Activated CD8-positive, alpha-beta memory T cell treated with anti-CD3 and anti-CD28 coated beads for 4 hours (primary cell): ENCODE measurements at places on chromosomes 16 and 17.
A peak's percentile ranks its signal among the peaks of the same experiment; 100 is the strongest.

DNA sequence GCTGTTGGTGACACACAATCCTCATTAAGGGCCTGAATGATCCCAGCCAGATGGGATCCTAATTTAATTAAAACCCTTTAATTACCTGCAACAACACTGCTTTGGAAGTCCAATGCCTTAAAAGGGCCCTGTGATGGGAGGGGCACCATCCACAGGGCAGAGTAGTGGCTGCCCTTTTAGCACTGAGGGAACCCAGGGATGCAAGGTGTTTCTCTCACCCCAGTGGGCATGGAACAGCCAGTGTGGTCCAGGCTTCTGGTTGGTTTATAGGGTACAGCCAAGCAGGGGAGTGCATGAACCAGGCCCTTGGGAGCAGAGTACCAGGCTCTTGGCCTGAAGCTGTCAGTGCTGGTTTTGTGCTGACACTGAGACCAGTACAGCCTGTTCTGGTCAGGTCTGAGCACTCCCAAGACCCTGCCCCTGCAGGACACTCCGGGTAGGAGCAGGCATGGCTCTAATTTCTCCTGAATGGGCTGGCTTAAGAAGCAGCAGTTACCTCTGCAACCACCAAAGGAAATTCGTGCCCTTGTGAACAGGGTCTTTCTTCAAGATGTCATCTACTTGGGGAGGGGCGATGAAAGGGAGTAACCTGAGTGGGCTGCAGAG, 9.9 kb downstream of the NXPH3 start:
- DNase-seq: no peak

DNA sequence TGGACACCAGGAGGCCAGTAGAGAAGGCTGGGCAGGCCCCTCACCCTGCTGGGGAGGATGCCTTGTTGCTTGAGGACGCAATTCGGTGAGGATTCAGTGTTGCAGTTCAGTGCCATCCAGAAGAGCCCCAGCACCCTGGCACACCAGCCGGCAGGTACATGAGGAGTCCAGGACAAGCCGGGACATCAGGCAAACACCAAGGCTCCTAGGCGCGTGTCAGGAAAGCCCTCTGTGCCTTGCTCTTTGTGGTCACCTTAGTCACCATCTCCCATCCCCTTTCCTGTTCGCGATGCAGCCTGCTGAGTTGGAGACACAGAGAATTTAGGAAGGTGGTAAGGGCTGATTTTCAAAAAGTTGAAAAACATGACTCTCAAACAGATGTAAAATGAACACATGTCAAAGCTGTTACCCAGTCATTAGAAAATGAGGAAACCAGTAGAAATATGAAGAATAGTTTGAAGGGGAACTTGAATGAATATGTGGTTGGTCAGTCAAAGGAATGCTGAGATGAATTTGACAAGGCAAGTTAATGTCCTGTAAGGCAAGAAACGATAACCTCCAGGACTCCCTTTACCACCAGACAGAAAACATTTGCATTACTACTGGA, 2.3 kb upstream of the NCBP3 start:
- DNase-seq: no peak

DNA sequence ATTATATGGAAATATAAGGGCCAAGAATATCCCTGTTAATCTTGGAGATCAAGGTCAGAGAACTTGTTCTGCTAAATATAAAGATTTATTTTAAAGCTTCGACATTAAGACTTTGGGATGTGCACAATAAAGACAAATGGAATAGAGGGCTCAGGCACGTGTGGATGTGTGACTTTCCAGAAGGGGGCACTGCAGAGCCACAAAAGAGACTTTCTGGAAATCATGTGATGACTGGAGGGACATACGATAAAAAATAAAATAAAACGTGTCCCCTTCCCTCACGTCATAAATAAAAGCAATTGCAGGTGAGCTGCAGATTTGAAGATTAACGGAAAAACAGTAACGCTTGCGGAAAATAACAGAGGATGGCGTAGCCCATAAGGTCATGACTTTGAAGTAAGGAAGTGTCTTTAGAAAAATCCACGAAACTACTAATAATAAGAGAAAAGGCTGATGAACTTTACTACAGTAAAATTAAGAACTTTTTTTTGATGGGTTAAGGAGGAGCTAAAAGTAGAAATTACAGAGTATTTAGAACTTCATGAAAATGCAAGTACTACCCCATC, 9.4 kb upstream of the ENGASE start:
- DNase-seq: peak; percentile 18

DNA sequence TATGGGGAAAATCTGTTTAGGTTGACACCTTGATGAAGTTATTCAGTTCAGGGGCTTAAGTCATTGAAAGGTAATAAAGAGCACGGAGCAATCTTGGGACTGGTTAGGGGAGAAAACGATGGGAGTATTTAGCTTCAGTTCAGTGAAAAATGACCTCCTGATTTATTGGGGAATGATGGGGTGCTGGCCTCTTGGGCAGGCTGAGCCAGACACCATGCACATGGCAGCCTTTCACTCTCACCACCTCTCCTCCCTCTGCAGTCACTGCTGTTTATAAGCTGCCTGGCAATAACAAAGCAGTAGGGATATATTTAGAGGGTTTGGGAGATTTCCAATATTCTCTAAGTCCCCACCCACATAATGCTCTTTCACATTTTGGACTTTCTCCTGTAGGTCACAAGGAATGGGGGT, 140.5 kb upstream of the HS3ST2 start:
- no peak for DNase-seq

DNA sequence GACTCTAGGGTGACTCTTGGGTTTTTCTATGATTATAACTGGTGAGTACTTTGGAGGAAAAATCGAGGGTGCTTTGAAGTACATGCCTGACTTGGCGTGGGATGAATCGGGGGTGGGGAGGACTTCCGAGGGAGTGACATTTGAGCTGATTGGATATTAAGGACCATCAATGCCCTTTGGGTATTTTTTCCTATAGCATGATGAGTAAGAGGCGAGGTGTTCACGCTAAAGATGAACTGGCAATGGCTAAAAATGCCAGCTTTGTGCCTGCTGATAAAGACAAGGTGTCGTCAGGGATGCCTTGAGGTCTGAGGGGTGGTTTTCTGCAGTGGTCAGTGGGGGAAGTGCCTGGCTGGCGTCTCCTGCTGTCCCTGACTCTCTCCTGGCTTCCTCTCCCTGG, 25.3 kb downstream of the USP43 start:
- no peak for DNase-seq

DNA sequence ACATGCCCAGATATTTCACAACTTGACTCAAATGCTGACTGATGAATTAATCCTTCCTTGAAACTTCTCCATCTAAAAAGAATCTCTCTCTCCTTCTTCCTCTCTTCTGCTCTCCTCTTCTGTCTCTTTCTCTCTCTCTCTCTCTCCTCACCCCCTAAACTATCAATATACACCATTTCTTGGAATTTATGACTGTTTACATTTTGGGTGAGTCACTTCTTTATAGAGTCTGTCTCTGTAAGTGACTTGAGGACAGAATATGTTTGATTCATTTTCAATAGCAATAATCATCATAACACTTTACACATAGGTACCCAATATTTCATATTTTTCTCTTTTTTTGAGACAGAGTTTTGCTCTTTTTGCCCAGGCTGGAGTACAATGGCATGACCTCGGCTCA, 15.3 kb downstream of the OR3A1 start:
- DNase-seq: no peak

GRCh38 chr17:57662041-57662440, 83.1 kb downstream of the CCDC182 start:
- no peak for DNase-seq

- no peak for DNase-seq
These were observed 21.8 kb downstream of the ACSM1 start for GRCh38 chr16:20675488-20676267.

DNA sequence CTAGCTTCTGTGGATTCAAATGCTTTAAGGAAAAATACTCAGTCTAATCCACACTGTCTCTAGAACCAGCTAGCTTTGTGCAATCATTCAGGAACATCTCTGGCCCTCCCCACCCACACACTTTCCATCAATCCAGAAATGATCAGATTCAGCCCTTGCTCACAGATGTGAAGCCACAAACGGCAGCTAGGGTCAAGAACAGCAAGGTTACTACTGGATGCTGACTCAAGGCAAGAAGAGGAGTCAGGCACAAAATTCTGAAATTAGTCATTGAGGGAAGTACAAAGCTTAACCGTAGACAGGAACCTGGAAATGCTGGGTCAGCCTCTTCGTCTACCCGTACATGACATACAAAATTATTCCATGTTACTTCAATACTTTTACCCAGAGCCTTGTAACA, 174.6 kb downstream of the CDH13 start:
- no peak for DNase-seq

DNA sequence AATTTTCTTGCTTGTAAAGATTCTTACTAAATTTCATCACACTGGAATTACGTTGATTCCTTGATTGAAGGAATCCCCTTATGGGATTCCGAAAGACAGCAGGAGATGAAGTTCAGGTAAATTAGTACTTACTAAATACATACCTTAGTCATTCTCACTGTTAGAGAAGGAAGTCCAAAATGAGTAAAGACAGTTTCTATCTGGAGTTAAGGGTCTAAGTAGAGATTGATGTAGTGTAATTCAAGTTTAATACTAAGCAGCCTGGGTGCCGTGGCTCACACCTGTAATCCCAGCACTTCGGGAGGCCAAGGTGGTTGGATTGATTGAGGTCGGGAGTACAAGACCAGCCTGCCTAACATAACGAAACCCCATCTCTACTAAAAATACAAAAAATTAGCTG, 9.6 kb downstream of the DDX42 start:
- DNase-seq: no peak

- peak; percentile 78 for DNase-seq
These were observed at the start of gene STUB1 for GRCh38 chr16:679814-680624. STUB1 (plus strand) TSS chr16:680410; CDS start chr16:680526, 116 bp downstream.

DNA sequence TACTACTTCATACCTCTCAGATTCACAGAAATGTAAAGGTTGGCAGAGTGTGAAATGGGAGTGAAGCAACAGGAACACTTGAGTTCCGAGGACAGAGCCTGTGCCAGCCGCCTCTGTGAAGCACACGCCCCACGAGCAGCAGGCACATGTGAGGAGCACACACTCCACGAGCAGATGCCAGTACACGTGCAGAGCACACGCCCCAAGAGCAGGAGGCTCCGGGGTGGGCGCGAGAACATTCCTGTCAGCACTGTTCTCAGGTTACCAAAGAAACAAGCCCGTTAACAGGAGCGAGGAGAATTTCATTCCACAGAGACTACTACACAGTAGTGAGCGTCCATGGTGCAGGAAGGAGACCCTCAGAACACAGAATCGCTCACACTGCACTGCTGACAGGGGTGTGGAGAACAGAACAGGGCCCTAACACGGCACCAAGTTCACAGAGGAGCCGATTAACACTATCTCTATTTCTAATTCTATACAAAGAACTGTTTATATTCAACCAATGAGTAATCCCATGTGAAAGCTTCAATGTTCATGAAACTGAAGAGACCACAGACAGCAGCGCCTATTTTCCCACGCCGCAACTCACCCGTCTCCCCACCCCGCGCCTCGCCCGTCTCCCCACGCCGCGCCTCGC, 40.1 kb downstream of the KLHDC4 start:
- DNase-seq: no peak

DNA sequence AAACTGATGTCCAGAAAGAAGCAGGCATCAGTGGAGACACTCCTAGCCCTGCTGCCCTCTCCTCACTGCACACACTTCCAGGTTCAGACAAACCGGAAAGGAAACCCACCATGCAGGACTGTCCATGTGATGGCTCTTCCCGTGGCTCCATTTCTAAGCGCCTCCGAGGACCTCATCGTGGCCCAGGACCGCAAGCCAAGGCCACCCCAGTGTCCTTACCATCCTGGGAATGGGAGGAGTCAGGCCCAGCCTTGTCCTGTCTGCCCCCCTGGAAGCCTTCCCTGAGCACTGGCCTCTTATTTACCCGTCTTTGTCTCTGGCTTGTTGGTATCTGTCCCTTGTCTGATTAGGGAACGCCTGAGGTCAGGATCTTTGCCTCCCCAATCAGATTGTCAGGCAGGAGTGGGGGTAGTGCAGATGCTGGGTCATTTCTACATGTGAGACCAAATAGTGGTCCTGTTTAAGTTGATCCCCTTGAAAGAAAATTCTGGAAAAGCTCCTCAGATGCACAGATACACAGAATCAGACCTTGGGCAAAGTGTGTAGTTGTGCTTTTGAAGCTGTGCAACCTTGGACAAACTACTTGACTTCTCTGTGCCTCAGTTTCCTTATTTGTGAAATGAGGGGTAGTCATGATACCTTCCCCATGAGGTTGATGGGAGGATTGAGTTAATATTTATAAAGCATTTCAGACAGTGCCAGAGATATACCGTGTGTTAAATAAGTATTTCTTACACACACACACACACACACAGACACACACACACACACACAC, 744 bp downstream of the TAC4 start:
- DNase-seq: no peak

DNA sequence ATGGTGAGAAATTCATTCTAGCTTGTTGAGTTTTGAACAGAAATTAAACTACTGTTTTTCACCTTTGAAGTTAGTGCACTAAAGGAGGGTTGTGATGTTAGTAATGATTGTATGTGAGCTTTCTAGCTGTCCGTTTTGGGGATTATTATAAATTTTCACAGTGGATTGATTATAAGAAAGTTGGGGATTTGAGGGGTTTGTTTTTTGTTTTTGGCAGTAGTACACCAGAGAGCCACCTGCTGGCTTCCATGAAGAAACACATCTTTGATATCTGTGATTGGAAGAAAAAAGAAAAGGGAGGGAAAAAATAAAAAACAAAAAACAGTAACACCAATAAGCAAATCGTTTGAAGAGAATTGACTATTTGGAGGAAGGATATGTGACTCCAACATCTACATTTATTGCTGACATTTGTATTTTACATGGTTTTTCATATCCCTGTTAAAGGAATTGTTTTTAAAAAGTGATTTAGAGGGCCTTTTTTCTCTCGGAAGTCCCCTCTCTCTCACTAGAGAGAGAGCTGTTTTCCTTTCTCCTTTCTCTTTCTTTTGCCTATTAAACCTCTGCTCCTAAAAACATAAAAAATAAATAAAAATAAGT, 1469.5 kb upstream of the GOT2 start:
- no peak for DNase-seq

DNA sequence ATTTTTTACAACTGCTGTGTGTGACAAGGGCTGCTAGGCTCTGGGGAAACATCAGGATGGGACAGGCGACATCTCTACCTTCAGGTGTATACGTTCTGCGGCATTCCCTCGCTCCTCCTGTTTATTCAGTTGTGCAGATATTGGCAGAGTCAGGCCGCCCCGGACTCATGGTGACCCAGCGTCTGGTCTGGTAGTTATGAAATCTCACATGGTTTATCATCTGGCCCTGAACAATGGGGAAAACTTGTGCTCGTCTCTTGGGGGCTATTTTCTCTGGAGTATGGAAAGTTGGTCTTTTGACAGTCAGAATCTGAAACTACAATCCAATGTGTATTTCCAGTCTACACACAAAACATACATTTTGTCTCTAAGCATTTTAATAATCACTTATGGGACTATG, 3.3 kb downstream of the MARCHF10 start:
- DNase-seq: no peak
